ENCODE measurements at places on chromosomes 13 and 19.

- DNase-seq, result no peak
These were observed 121.6 kb upstream of the SGCG start for GRCh38 chr13:23059173-23059572.

GRCh38 chr19:917323-918151 is at the start of gene KISS1R:
Gene KISS1R, plus strand, starts transcription at chr19:917333. Its CDS starts 170 bp downstream, at chr19:917503.
- DNase-seq, result no peak

- no peak for DNase-seq
These were observed 14.2 kb upstream of the LILRB1 start for GRCh38 chr19:54616057-54616456.

- no peak for DNase-seq
These were observed 30.6 kb downstream of the DPF1 start for GRCh38 chr19:38193445-38193844.

DNA sequence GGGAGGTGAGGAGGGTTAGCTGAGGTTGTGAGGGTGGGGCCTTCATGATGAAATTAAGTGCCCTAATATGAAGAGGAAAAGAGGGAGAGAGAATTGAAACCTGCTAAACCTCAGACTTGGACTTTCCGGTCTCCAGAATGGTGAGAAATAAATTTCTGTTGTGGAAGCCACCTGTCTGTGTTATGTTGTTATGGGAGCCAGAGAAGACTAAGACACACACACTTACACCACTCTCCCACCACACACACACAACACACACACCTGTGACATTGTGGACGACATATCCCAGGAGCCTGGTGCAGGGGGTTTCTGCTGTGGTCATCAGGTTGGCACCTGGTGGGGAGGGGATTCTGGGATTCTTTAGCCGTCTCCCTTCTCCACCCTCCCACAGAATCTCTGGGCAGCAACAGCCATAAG is 14.0 kb downstream of the KLK4 start:
- no peak for DNase-seq

Measured in stimulated activated CD4-positive, alpha-beta T cell treated with anti-CD3 and anti-CD28 coated beads, Interleukin-1b, Interleukin-23, amount 100 ng/mL, for 1 hour (primary cell).